ENCODE measurements at places on chromosomes 2 and 18.

DNA sequence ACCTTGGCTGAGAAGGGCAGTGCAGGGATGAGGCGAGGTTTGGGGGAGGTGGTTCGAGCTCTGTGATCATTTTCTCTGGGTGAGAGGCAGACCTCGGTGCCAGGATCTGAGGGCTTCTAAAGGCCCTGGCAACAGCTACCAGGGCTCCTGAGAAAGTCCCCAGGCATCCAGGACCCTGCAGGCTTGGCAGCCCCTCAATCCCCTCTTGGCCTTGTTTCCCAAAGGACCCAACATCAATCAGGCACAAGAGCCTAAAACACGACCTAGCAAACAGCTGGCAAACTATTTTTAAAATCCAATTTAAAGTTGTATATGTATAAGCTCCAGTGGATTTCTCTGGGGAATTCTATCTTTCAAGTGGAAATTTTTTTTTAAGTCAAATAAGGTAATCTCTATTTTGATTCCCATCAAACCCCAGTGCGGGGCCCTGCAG lies 15.0 kb upstream of the MAT2A start:
- DNase-seq = no peak

GRCh38 chr2:30683236-30683956 lies 123.8 kb downstream of the CAPN13 start:
- no peak for DNase-seq

DNA sequence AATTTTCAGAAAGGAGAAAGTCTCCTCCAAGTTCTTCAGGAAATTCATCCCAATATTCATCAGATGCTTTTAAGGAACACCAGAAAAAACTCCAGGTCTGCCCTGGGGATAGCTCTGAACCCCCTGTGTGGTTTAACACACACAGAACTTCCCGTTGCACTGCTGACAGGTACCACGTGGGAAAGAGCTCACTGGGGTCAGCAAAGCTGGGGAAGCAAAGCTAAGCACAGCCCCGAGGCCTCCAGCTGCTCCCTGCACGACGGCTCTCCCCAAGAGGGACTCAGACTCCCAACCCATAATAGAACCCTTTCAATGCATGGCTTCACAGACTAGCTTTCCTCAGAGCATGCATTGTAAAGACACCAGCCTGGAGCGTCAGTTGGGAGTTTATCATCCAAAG lies 28.0 kb downstream of the ADI1 start:
- no peak for DNase-seq

- no peak for DNase-seq
Observed at GRCh38 chr18:6478121-6478520, 63.4 kb upstream of the L3MBTL4 start.

GRCh38 chr2:18849841-18850578 lies 260.6 kb upstream of the NT5C1B start:
- DNase-seq = no peak

- DNase-seq = no peak
Observed at GRCh38 chr2:137837830-137838229, 126.4 kb upstream of the HNMT start.

DNA sequence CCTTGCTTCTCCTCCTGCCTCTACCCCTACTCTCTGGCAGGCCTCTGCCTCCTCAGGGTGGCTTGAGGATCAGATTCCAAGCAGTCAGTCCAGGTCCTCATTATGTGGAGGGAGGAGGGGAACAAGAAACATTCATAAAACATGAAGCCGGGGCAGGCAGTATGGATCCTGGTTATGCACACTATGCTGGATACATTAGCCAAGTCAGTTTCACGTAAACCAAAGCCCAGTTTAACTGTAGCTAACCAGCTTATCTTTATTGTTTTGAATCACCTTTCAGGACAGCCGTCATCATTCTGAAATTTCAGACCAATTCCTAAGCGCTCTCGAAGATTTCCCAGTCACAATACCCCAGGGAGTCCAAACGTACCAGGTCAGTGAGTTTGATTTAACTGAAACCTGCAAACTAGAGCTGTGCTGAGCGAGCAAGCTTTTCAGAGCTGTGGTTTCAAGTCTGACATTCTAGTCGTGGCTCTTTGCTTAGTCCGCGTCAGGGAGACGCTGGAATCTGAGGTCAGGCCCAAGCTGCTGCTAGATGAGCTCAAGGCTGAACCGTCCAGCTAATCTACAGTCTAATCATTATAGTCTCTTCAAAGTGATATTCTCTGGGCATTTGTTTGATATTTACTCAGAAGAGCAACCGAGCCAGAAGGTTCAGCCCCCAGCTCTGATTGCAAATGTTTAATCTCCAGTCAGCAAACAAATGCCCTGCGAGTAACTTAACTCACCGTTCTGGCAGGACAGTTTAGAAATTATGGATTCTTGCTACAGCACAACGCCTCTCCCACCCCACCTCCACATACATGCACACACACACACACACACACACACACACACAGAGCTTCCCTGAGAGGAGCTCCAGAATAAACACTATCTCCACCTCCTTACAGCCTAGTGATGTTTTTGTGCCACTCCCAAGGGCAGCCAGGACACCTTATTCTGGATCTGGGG lies 63.8 kb upstream of the BZW1 start:
- DNase-seq = peak; percentile 73

All from retinal pigment epithelial cell (primary cell).